Prostate gland (tissue), 2 donors: ENCODE measurements at places on chromosomes 12 and 14.

GRCh38 chr12:84117190-84117589 lies 795.4 kb downstream of the SLC6A15 start:
- no peak for DNase-seq

DNA sequence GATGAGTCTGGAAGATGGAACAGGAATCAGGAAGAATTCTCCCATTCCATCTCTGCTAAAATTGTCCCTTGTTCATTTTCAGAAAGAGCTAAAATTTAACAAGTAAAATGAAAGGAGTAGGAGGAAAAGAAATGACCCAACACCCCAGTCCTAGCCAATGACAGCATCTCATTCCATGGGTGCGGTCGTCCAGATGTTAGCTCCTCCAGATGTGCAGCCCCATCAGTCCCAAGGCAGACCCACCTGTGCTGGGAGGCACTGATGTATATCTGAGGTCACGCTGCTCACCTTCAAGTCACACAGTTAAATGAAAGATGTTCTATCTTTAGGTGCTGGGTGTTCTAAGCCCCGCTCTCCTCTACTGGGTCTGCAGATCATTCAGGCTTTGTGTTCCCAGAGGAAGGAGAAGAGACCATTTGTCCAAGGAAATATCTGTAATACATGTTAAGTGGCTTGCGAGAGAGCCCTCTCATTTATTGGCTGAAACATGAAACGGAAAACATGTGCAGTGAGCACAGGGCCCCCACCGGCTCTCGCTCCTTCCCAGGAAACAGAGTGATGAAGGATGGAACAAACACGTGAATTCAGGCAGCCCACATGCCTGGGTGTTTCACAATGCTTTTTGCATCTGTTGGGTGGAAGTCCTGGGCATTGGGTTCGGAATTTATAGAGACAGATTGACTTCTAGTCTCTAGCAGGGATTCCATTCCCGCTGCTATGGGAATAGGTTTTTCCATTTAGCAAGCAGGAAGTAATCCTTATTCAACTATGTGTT lies 294.6 kb downstream of the NUAK1 start:
- no peak for DNase-seq

GRCh38 chr12:127170226-127171180 lies 1096.5 kb upstream of the TMEM132C start:
- no peak for DNase-seq

- DNase-seq, result no peak
Observed at GRCh38 chr14:77154421-77154820, 12.8 kb upstream of the ZDHHC22 start.

DNA sequence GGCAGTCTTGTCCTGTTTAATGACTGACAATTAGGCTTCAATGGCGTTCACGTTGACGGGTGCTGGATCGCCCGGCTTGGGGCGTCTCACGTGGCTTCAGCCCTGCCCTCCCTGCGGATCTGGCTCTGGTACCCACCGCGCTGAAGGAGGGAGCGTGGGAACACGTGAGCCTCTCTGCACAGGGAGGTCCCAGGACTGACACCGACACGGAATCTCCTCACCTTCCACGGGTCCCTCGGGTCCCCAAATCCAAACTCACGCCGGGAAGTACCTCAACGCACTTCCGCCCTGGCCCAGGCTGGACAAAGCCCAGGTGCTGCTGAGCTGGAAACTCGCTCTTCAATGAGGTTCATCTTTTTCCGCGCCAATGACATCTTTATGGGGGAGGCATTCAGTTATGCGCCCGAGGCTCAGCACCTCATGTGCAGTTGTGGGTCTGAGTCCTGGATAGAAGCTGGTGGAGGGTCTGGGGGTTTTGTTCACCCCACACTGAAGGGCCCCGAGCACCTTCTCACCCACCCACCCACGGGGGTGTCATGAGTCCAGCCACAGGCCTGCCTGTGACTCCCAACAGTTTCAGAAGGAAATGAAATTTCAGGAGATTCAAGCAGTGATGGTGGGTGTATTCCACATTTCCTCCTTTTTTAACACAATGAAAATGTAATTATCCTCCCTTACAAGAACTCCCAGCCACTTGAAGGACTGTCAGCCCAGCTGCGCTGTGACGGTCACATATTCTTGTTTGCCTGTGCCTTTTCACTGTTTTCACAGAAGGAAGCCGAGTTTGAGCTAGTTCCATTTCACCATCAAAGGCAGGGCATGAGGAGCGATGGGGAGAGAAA lies 251.7 kb upstream of the SFSWAP start:
- DNase-seq, result no peak

DNA sequence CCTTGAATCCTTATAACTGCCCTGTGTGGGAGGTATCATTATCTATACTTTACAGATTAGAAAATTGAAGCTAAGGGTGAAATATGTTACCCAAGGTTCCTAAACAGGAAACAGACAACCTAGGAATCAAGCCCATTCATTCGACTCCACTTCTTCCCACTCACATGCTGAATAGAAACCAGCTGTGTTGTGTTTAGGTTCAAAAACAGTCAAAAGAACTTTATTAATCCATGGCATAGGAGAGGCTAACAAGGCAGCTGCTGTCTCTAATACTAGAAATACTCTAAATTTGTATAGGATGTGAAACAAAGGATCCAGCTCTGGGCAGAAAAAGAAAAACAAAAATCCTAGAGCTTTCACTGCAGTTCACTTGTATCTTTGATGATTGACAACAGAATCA lies 9.9 kb downstream of the AMDHD1 start:
- no peak for DNase-seq

- DNase-seq, result no peak
Observed at GRCh38 chr12:92028441-92028709, 117.3 kb downstream of the BTG1 start.

GRCh38 chr12:62919838-62920237 lies 15.1 kb downstream of the PPM1H start:
- DNase-seq, result no peak

DNA sequence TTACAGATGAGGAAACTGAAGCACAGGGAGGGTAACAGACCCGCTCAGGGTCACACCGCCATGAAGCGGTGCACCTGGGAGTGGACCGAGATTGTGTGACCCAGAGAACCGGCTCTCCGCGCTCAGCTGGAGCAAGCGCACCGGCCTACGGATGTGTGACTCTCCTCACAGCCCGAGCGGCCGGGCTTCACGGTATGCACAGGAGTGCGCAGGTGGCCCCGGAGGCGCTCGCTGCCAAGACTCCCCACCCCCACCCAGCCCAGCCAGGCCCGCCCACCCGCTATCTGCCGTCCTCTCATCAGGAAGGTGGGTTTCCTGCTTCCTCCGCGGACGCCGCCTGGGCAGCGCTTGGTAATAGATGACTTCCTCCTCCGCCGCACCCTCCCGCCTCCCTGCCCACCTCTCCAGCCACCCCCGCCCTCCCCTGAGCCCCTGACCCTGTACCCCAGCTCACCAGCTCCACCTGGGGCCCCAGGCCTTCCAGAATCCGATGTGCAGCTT lies 110.7 kb downstream of the NCOR2 start:
- DNase-seq, result no peak

DNA sequence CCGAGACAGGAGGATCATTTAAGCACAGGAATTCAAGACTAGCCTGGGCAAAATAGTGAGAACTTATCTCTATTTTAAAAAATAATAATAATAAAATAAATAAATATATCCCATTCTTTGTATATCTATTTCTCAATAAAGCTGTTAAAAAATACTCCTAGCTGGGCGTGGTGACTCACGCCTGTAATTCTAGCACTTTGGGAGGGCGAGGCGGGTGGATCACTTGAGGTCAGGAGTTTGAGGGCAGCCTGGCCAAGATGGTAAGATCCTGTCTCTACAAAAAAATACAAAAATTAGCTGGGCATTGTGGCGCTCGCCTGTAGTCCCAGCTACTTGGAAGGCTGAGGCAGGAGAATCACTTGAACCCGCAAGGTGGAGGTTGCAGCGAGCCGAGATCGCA lies 75.7 kb upstream of the TBX3 start:
- DNase-seq, result no peak

GRCh38 chr12:114738460-114739184 lies 54.6 kb upstream of the TBX3 start:
- no peak for DNase-seq

DNA sequence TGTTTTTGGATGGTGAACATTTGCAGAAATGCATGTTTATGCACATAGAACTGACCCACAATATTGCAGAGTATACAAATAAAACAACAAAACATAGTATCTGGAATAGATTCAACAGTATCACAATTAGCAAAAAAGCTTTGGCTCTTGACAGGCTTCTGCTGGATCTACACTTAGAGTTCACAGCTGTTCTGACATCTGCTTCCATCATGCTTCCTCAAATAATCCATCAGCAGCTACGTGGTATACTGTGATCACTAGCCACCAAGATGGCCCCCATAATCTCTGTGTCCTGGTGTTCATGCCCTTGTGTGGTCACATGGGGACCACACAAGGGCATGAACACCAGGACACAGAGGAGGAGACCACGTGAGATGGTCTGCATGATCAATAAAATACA lies 166.6 kb upstream of the CCDC198 start:
- DNase-seq, result no peak

- DNase-seq, result no peak
Observed at GRCh38 chr12:123898673-123899072, 74.0 kb downstream of the CCDC92 start.

GRCh38 chr12:89187507-89187906 lies 164.8 kb downstream of the DUSP6 start:
- no peak for DNase-seq

GRCh38 chr14:64682843-64683242 lies 21.4 kb upstream of the PLEKHG3 start:
- no peak for DNase-seq

- DNase-seq, result no peak
Observed at GRCh38 chr12:66036317-66036716, 94.2 kb downstream of the LLPH start.

DNA sequence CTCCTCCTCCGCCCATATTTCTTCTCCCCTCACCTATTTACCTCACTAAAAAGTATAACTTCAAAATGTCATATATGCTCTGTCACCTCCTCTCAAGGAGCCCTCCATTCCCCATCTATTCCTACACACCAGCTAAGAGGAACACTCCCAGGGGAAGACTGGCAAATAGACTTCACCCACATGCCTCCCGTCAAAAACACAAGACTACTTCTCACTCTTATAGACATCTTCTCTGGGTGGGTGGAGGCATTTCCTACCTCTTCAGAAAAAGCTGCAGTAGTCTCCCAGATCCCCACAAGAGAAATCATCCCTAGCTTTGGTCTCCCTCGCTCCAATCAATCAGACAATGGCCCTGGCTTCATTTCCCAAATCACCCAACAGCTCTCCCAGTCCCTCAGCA lies 66.2 kb downstream of the MOK start:
- DNase-seq, result no peak

DNA sequence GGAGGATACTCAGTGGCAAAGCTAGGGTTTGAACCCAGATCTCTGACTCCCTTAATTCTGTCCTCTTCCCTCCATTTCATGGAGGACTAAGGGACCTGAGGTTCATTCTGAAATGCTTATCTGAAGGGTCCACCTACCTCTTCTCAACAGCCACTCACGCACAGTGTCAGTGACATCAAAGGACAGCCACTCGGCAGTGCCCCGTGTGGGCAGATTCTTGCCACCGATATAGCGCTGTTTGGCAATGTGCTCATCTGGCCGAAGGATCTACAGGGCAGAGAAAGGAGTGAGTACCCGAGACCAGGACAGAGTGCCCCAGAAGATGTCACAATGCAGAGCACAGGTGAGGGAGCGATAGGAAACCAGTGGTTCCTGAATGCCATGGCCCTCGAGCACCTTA lies 10.8 kb downstream of the TGFB3 start:
- no peak for DNase-seq

GRCh38 chr12:69840727-69841126 lies 15.7 kb downstream of the MYRFL start:
- peak; percentile 11 for DNase-seq

DNA sequence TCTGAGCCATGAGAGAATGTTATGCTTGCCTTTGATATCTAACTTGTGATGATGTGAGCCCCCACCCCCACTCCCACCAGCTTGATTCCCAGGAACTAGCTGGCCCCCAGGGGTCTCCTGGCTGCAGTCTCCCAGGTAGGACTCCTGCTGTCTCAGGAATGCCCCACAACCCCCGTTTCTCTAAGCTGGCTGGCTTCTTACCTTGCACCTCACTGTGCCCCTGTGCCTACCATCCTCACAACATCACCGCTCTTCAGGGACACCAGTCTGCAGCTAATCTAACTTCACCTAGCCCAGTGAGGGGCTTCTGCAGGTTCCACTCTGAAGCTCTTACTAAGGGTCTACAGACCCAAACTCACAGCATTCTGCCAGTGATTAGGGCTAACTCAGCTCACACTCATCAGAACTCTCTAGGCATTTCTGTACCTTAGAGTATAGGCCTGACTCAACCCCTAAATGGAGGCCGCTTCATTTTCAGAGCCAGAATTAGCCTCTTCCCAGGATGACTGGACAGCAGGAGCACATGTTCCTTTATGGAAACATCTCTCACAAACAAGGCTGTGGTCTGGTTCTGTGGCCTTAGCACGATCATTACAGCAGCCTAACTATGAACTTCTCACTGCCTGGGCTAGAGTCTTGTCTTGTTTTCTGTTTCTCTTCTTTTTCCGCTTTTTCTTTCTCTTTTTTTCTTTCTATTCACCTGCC lies 72.8 kb upstream of the IFNG-AS1 start:
- no peak for DNase-seq

GRCh38 chr12:43208221-43208620 lies 343.8 kb downstream of the ADAMTS20 start:
- DNase-seq, result no peak

- no peak for DNase-seq
Observed at GRCh38 chr12:4091016-4091743, 182.4 kb upstream of the CCND2 start.

DNA sequence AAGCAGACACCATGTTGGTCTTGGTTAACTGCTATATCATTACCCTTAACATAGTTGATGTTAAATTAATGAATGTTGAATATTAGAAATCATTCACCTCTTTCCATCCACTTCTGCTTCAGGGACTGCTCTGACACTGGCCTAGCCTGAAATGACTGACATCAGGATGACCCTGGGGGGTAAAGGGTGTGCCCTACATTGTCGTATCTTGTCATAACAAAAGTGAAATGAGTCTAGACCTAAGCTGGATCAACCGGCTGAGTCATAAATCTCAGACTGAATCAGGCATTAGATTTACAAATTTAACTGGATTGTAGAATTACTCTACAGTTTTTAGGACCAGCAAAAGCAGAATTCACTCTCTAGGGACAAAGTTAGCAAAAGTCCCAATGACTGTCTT lies 35.3 kb downstream of the KICS2 start:
- no peak for DNase-seq

DNA sequence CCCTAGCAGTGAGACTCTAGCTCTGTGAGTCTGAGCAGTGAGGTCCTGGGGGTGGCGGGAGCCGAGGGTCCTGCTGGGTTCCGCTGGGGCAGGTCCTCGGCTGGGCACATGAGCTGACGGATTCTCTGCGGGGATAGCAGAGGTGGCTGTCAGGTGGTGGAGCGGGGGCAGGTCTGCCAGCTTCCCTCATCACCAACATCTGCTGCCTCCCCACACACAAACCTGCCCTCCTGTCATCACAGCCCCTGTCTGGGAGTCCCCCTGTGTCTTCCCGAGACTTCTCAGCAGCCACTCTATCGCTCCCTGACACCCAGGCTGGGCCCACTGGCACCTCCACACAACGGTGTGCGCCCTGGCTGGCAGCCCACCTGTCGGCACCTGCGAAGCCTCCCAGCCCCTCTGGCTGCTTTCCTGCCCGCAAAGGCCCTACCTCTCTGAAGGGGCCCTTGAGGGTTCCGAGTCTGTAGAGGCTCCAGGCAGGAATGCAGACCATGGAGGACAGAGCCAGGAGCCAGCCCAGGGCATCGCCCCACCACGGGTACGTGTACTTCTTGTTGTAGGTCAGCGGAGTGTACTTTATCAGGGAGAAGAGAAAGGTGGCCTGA lies 7.1 kb upstream of the SLC6A12 start:
- no peak for DNase-seq
